ENCODE measurements at places on chromosomes 2 and 18.
A peak's percentile ranks its signal among the peaks of the same experiment; 100 is the strongest.

- DNase-seq = no peak
These were observed 126.6 kb downstream of the ZNF532 start for GRCh38 chr18:58991167-58991798.

- no peak for DNase-seq
These were observed 232.9 kb downstream of the CDH7 start for GRCh38 chr18:65983750-65984149.

GRCh38 chr2:60355849-60356261 is 197.6 kb downstream of the BCL11A start:
- DNase-seq = no peak

- DNase-seq = no peak
These were observed 69.3 kb downstream of the AFF3 start for GRCh38 chr2:100073110-100073509.

DNA sequence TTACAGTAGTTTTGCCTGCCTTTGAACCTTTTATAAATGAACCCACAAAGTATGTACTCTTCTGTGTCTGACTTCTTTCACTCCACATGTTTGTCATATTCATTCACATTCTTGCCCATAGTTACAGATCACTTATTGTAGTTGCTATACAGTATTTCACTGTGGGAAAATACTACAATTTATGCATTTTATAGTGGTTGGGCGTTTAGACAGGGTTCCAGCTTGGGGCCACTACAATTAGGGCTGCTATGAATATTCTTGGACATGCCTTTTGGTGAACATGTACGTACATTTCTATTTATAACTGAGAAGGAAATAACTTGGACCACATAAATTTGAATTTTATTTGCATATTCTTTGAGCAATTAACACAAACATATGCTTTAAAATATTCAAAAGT is 15.4 kb upstream of the PMAIP1 start:
- no peak for DNase-seq

DNA sequence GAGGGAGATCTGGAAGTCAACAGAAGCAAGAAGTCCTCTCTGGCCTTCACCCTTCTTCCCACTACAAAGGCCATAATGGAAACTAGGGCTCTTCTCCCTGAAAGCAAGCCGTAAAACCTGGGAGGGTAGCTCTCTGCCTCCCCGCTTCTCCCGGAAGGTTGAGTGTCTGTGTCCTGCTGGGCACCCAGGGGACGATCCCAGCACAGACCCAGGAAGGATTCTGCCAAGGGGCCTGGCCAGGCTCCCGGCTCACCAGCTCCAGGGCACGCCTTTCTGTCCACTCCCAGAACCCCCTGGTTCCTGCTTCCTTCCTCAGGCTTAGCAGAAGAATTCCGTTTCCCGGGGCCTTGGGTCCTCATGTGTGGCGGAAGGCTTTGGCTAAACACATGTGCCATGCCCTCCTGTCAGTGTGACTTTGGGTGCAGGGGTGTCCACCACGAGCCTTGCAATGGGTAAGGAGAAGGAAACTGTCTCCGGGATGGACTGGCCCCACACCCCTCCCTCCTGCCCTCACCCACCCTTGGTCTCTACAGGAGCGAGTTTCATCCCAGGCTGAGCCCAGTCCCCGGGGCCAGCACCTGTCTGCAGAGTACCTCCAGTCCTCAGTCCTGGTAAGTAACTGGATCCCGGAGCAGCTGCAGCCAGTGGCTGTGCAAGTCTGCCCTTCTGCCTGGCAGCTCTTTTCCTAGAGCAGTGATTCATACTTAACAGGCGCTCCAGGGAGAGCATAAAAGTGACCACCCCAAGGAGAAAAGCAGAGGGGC is 135.8 kb downstream of the TPO start:
- DNase-seq = no peak

- no peak for DNase-seq
These were observed 42.1 kb downstream of the HS1BP3 start for GRCh38 chr2:20608666-20609348.

- DNase-seq = no peak
These were observed 109.9 kb upstream of the CAB39 start for GRCh38 chr2:230602562-230603230.

- no peak for DNase-seq
These were observed 10.9 kb downstream of the LIPG start for GRCh38 chr18:49572611-49573345.

- DNase-seq = peak; percentile 100
These were observed at the start of gene HDLBP for GRCh38 chr2:241315093-241315878. HDLBP (minus strand) TSS chr2:241315672; CDS start chr2:241266869, 48,803 bp downstream.

DNA sequence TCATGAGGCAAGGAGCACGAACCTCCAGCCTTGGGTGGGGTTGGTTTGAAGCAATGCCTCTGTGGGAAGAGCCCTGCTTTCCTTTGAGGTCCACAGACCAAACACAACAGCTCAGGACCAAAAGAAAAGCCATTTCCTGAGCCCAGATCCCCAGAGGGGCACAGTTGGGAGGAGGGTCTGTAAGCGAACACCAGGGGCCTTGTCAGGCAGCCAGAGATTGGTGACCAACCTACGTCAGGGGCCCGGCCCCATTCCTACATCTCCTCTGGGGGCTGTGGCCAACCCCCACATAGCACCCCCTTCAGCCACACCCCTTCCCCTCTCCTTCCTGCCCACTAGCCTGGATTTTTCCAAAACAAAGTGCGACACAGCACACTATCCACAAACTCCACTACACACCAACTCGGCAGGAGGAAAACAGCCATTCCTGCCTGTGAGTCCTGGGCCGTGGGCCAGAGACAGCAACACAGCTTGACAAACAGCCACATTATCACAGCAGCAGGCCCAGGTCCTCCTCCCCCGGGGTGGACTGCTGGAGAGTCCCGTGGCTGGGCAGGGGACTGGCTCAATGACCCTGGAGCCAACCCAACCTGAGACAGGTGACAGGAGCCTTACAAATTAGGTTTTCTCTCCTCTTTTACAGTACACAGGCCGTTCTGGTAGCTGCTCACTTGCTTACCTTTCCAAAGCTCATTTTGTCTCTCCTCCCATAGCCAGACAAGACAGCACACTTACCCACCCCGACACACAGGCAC is 98.8 kb downstream of the TNS1 start:
- DNase-seq = peak; percentile 67

DNA sequence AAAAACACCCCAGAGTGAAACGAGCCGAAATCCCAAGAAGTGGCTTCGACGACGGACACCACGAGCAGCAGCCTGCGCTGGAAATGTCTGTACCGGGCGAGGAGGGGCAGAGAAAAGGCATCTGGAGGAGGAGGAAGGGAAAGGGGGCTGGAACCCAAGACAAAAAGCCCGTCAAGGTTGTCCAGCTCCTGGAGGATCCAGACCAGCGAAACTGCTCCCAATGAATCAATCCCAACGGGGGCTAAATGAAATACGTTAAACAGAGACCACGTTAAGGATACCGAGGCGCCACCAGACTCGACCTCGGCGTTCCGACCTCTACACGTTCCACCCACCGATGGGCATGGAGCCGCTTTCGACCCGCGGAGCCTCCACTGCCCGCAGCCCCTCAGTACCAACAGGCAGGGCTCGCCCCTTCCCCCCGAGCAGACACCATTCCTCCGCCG is 400 bp downstream of the CCDC88A start:
- no peak for DNase-seq

GRCh38 chr2:58756336-58756735 is 515.2 kb upstream of the FANCL start:
- no peak for DNase-seq

GRCh38 chr2:198930170-198930569 is 527.6 kb downstream of the SATB2 start:
- no peak for DNase-seq

- no peak for DNase-seq
These were observed 151.4 kb downstream of the ETAA1 start for GRCh38 chr2:67548317-67549201.

GRCh38 chr18:31647127-31647753 is 37.1 kb downstream of the B4GALT6 start:
- DNase-seq = peak; percentile 25

- peak; percentile 89 for DNase-seq
These were observed 101.7 kb downstream of the AGAP1 start for GRCh38 chr2:235595422-235596010.

DNA sequence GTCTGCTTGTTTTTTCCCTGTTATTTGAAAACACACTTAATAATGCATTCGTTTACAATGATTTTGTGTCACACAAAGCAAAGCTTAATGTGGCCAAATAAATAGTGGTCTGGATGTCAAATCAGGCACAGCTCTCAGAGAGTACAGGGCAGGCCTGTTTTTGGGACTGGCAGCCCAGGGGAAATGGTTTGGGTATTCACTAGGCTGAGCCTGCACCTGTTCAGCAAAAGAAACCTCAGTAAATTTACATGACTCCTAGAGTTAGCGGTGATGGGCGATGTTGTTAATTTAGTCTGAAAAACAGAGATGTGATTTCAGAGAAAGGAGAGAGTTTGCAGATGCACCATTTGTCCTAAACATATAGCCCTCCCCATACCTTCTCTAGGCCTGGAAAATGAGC is 197.1 kb downstream of the ALK start:
- no peak for DNase-seq

- DNase-seq = peak; percentile 66
These were observed 85.6 kb upstream of the TAF1B start for GRCh38 chr2:9757501-9758264.

GRCh38 chr18:23694637-23695430 is 5.6 kb downstream of the LAMA3 start:
- no peak for DNase-seq

DNA sequence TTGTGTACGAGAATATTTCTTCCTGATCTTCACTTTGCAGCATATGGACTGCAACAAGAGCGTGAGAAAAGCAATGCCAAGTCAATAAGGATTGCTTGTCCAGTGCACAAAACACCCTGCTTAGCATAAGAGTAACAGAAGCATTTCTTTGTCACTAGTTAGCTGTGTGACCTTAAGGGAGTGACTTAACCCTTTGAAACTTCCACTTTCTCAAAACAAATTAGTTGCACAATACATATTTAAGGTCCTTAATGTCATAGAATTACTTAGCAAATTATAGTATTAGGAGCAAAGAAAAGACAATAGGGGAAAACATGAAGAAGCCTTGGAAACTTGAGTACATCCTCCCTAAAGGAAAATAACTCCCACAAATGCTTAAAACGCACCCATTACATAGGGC is 230.1 kb downstream of the RNF152 start:
- no peak for DNase-seq

DNA sequence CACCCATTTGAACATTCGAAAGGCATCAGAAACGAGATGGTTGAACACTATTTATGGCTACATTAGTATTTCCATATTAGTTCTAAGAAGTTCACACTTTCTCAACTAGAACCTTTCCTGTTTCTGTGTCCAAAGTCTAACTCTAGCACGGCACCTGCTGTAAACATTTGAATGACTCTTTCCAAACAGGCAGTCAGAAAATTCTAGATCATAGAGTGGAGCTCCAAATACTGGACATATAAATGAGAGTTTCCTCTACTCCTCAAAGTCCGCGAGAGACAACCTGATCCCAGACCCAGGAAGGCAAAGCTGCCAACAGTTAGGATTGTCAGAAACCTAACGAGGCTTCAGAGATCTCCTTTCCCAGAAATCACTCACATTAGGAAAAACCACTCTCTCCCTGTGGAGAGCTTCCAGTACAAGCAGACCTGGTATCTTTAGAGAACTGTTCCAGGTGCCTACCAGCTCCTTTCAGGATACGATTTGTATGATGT is 10.6 kb downstream of the RND3 start:
- no peak for DNase-seq

DNA sequence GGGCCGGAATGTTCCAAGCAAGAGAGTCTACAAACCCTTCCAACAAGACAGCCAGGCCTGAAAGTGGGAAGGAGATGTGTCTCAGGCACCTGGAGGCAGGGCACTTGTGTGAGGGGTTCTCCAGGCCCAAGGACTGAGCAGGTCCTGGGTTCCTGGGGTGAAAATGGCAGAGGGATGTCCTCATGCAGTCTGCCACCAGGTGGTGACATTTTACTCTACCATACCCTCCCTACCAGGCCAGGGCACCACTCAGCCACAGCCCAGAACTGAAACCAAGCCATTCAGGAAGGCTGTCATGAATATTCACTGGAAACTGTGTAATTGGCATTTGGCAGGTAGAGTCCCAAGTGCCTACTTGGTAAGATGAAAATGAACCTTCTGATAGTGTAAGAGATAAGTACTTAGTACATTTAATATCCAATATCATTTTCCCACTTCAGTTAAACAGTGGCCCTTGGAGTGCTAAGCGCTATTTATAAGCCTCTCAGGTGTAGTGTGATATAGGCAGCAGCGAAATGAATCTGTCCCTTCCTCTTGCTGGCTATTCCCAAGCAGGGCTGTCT is 185.1 kb downstream of the MYO5B start:
- no peak for DNase-seq

DNA sequence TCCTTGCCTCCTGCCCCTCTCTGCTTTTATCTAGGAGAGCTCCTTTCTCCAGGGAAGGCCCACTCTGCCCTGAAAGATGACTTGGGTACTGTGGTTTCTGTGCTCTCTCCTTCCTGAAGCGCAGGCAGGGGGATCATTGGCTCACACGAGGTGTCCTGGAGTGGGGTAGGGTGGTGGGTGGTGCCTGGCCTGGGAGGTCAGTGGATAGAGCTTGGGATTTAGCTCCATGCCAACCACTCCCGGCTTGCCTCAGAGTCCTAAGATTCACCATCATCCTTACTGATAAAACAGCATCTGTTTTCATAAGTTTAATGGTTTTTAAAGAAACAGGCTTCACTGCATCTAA is 63.1 kb downstream of the CIB4 start:
- no peak for DNase-seq

GRCh38 chr2:88692187-88692586 is 714 bp downstream of the RPIA start:
- DNase-seq = no peak

DNA sequence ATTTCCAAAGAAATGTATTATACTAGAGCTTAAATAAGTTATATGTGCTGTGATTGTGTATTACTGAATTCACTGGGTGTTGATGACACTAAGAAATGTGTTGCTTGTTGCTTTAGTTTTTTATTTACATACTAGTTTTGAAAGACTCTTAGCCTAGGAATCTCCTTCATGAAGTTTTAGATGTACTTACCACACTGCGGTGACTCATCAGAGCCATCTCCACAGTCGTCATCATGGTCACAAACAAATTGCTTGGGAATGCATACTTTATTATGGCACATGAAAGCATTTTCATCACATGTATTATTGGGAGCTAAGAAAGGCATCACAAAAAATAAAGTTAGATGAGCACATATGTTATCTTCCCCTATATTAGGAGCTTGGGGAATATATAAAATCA is 1624.2 kb downstream of the LRP1B start:
- no peak for DNase-seq

DNA sequence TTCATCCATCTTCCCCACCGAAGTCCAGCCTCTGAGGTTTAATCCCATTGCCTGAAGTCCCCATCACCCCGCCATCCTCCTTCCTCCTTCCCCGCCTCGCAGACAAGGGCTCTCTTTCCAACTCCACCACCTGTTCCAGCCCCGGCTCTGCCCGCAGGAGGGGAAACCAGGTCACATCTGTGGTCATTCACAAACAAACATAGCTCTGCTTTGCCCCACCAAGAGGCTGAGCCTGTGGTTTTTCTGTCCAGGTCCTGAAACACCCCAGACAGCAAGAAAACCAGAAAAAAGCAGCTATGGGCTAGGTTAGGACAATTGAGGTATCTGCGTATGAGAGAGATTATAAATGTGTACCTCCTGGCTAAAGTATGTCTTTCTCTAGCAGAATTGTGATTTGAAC is 144.7 kb downstream of the GLI2 start:
- no peak for DNase-seq
